ENCODE measurements at places on chromosomes 12 and 14.

DNA sequence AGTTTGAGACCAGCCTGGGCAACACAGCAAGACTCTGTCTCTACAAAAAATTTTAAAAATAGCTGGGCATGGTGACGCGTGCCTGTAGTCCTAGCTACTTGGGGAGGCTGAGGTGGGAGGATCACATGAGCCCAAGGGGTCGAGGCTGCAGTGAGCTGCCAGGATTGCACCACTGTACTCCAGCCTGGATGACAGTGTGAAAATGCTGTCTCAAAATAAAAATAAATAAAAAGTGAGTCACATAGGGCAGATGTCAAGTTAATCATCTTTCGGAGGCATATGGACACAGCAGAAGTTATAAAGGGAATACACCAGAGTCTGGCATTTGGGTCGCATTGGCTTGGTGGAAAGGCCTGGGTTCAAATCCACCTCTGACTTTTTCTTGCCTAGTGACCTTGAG, 92.7 kb downstream of the PHETA1 start:
- no peak for DNase-seq

DNA sequence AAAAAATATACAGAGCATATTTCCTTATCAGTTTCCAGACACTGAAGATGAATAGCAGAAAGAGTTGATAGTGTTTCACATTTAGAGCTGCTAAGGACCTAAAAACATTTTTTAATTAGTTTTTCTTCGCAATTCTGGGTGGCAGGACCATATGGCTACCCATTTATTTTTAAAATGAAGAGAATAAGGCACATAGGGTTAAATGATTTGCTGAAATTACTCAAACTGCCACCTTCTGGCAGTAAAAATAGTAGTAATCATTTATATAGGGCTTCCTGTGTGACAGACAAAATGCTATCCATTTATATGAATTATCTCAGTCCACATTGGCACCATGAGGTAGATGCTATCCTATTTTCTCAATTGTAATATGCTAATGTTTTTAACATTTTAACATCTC, 108.6 kb upstream of the CCDC196 start:
- DNase-seq = no peak

- DNase-seq = no peak
Observed at GRCh38 chr12:52271158-52271557, 3.3 kb upstream of the KRT86 start.

GRCh38 chr12:95182868-95183415, 34.3 kb downstream of the FGD6 start:
- no peak for DNase-seq

- no peak for DNase-seq
Observed at GRCh38 chr14:22850944-22851764, 14.8 kb downstream of the MMP14 start.

DNA sequence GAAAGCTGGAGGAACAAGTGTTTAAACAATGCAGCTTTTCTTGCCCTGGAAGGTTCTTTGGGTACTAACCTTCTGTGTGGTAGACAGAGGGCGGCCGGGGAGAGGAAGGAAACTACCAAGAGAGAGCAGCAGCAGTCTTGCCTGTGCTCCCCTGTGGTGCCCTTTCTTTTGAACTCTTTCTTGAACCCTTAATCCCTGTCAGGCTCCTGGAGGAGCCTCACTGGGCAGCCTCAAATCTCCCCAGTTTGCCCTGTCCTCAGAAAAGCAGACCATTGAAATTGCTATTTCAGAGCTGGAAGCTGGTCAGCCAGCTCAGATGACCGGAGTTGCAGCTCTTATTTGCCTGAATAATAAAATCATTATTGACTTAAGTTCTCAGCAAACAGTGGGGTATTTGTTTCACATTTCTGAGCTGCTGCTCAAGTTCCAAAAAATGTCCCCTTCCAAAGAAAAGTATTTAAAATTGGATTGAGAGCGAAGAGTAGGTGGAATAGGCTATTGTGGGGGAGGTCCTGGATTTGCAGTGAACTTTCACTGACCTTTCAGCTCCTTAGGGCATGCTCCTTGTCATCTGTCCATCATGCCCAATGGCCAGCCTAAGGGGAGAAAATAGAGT, 42.1 kb upstream of the RNASE3 start:
- DNase-seq = no peak

- peak; percentile 5 for DNase-seq
Observed at GRCh38 chr12:68331500-68331868, 678 bp downstream of the MDM1 start.
